ENCODE measurements at places on chromosomes 12 and 14. TPM values are rescaled to one million over a fixed set of nuclear protein-coding genes. Genes with fewer than 3 reads are reported as not detected.
A peak's percentile ranks its signal among the peaks of the same experiment; 100 is the strongest.

GRCh38 chr12:96890331-96890730 lies 16.7 kb upstream of the NEDD1 start:
- H3K27ac ChIP-seq, result no peak overlapping the region
- no peaks in the 10 kb centered on the region for H3K27me3 ChIP-seq
- no peak for DNase-seq
- no peaks in the 10 kb centered on the region for H3K36me3 ChIP-seq

The GTF2A1 gene
- 14.6 TPM for total RNA-seq

The ATP5F1B gene
- total RNA-seq, result 212 TPM

The KRT1 gene
- total RNA-seq, result not detected

DNA sequence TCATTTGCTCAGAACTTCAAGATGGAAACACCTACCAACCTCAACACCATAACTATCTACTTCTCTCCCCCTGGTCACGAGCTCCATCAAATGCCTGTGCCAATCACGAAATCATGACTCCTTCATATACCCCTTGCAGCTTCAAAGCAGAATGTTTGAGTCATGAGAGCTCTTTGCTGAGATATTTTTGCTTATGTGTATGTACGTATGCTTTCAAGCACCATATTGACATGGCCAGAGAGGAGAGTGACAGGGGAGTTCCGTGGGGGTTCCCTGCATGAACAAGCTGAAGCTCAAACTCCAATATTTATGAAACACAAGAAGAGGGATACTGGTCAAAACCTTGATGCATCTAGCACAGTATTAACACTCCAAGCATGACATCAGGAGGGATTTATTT lies 374.4 kb downstream of the DPF3 start:
- DNase-seq, result no peak
- H3K4me1 ChIP-seq, result no peaks in the 10 kb centered on the region
- H3K27ac ChIP-seq, result no peak overlapping the region
- H3K4me3 ChIP-seq, result no peak overlapping the region
- no peaks in the 10 kb centered on the region for H3K36me3 ChIP-seq

The SCN8A gene
- total RNA-seq, result 2.0 TPM

DNA sequence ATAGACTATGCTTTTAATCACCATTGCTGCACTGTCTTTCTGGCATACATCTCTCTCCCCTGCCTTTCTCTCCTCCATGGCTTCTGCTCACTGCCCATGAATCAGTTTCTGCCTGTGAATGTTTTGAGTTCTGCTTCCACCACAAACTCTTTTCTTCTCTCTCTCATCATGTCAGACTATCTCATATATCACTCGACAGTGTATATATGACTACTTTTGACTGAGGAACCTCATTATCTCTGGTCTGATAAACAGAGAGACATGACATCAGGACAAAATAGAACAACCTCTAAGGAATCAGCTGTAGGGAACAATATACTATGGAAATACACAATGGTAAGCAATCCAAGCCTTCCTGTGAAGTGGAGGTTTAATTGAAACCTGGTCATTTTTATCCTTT lies 177.9 kb downstream of the FOXA1 start:
- no peaks in the 10 kb centered on the region for H3K27me3 ChIP-seq
- H3K27ac ChIP-seq, result no peak overlapping the region
- H3K4me3 ChIP-seq, result no peak overlapping the region
- no peaks in the 10 kb centered on the region for H3K4me1 ChIP-seq
- H3K36me3 ChIP-seq, result no peaks in the 10 kb centered on the region

DNA sequence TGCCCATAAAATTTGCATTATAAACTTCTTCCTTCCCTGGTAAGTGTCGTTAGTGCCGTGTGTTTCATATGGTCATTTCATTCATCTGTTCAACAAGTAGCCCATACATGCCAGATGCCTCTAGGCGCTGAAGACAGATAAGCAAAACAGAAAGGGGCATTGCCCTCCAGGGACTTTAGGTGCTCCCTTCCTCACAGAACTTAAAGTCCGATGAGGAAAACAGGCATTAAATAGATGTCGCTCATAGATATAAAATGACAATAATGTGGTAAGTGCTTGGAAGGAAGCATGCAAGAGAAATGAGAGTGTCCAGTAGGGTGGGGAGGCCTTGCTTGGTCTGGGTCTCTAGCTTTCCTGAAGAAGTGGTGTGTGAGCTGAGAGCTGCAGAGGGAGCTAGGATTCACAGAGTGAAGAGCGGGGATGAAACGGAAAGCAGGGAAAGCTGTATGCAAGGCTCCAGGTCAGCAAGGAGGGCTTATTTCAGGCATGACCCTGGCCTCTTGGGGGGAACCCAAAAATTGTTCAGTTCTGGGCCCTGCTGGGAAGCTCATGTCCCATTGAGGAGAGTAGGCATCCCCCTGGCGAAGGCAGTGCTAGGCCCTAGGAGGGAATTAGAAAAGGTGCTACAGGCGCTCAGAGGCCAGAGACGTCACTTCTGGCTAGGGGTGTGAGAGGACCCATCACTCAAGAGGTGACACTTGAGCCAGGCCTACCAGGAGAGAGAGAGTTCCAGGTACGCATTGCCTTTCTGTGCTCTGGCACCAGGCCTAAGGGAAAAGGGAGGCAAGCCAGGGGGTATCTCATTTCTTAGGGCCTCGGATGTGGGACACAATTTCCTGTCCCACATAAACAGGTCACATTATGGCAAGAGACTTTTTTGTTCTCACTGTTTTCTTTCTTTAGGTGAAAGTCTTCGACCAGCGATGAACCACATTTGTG lies 11.9 kb downstream of the UBE3B start:
- no peaks in the 10 kb centered on the region for H3K4me1 ChIP-seq
- no peak for DNase-seq
- H3K4me3 ChIP-seq, result no peak overlapping the region
- H3K27me3 ChIP-seq, result no peaks in the 10 kb centered on the region
- peaks cover 77% of the 10 kb centered on the region for H3K36me3 ChIP-seq

GRCh38 chr12:1791104-1791841 lies 29.1 kb upstream of the LRTM2 start:
- peak; percentile 78 for DNase-seq
- no peaks in the 10 kb centered on the region for H3K27me3 ChIP-seq
- no peak overlapping the region for H3K4me3 ChIP-seq
- H3K36me3 ChIP-seq, result peaks cover 3% of the 10 kb centered on the region

DNA sequence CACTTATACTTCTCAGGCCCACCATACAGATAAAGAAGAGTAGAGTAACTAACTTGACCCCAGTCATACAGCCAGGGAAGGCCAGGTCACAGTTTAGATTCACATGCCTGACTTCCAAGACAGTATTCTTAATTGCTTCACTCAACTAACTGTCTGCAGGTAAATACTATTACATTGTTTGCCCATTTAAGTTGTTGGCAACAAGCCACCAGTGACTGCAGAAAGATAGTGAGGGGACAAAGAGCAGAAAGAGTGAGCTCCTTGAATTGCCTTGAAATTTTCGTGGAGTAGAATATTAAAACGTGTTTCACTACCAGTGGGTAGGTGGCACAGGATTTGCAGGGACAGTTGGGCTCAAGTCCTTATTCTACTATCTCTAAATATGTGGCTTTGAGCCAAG lies 146.3 kb upstream of the RMST start:
- no peaks in the 10 kb centered on the region for H3K27me3 ChIP-seq
- H3K27ac ChIP-seq, result no peak overlapping the region
- no peaks in the 10 kb centered on the region for H3K36me3 ChIP-seq
- no peak overlapping the region for H3K4me3 ChIP-seq
- no peak for DNase-seq

The DDN gene
- total RNA-seq, result not detected

DNA sequence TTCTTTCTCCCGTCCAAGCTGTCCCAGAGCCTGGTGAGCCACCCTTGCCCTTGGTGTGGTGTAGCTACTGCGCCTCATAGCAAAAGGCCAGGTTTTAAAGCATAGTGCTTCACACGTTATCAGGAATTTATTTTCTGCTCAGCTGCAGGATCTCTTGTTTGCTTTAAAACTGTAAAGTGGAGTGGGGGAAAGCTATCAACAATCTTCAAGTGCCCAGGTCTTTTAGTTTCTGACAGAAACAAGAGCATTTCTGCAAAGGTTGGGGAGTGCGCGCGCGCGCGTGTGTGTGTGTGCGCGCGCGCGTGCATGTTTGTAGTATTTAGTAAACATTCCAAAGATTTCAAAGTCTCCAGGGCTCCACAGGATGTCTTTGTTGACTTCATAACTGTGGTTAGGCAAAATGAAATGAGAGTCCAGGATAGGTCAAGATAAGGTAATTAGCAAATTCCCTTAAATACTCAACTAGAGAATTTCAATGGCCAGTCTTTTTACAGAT lies 45.5 kb downstream of the EML1 start:
- peaks cover 3% of the 10 kb centered on the region for H3K4me1 ChIP-seq
- no peak for DNase-seq
- H3K27me3 ChIP-seq, result no peaks in the 10 kb centered on the region
- H3K36me3 ChIP-seq, result no peaks in the 10 kb centered on the region
- no peak overlapping the region for H3K4me3 ChIP-seq
- H3K27ac ChIP-seq, result no peak overlapping the region

The GLS2 gene
- 29.9 TPM for total RNA-seq

Measured in pancreas (tissue), 10 donors.